Activated T-cell treated with anti-CD3 and anti-CD28 coated beads for 1 hour (primary cell): ENCODE measurements at places on chromosomes 13 and 19.

DNA sequence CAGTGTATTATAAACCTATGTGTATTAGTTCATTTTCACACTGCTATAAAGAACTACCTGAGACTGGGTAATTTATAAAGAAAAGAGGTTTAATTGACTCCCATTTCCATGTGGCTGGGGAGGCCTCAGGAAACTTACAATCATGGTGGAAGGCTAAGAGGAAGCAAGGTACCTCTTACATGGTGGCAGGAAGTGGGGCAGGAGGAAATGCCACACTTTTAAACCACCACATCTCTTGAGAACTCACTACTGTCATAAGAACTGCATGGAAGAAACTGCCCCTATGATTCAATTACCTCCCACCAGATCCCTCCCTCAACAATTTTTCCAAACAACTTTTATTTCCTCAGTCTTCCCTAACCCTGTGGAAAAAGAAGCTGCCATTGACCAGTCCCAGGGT is 14.5 kb upstream of the TPP2 start:
- DNase-seq, result no peak

DNA sequence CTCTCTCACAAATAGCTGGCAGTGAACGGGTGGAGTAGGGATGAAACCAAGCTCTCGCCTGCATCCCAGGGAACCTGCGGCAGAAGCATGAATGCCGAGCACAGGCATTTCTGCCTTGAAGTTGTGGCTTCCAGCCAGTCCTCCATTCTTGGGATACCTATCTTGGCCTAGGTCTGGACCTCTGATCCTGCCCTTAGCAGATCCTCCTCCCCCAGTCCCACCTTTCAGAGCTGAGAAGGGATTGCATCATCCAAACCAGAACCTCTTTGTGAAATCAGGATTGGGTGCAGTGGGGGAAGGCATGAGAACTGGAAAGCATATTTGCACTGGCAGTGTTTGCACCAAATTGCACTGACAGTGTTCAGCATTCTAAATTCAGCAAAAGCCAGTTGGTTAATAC is 5.8 kb downstream of the ZNF780A start:
- DNase-seq, result no peak

- DNase-seq, result no peak
Measured at GRCh38 chr13:112603641-112604225, 15.8 kb upstream of the TUBGCP3 start.

DNA sequence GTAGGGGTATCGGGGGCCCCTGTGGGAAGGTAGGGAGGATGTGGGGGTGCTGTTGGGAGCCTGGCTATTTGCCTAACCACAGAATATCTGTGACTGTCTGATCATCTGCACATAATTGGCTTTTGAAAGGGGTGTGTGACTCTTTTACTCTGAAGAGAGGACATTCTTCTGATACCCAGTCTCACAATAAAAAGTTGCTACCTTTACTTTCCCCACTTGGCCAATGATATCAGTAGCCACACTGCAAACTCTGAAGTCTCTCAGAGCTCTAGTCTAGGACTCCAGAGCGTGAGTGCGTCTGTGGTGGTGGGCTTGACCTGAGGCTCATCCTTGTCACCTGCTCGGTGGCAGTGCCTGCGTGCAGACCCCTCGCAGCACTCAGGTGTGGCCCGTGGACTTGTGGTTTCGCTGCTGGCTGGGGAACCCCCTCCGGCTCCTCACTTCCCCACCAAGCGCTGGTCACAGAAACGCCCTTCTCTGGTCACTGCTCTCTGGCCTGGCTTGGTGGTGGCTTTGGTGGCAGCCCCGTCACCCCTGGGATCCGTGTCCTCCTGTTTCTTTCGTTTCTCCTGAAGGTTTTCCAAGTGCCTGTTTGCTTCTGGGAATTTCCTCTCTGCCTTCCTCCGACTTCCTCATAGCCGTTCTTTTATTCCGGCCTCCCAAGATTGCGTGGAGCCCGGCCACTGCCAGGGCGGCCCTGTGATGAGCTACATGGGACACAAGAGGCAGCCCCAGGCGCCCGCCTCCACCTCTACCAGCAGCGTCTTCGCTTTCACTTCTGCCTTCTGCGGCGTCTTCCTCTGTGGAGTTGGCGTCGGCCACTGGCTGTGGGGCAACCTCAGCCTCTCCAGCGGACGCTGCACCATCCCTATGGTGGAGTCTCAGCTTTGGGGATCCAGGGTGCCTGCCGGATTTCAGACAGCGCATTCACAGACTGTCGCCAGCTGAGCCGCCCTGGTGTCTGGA is 78.0 kb downstream of the ATP11A start:
- DNase-seq, result no peak

DNA sequence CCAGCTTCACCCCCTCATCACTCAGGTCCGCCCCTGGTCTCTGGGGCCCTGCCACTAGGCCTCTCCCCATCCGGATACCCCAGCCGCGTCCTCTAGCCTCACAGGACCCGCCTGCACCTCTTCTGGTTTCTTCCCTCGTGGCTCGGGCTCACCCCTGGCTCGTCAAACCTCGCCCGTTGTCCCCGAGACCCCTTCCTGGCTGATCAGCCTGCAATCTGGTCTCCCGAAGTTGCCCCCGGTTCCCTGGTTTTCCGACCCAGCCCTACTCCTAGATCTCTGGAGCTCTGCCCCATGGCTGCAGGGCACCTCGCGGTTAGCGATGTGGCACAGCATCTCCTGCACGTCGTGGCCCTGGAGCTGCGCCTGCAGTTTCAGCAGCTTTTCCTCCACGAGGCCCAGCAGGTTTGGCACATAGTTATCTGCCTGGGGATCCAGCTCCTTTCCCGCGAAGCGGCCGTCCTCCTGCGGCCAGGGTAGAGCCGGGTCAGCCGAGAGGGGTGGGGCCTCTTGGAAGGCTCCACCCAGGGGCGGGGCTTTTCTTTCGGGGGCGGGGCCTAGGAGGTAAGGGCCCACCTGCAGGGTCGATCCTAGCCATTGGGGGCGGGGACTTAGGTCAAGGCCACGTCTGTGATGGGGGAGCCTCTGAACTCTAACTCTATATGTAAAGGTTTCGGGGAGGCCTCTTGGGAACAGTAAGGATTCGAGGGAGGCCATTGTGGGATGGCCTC is 2.4 kb upstream of the RGL3 start:
- no peak for DNase-seq

GRCh38 chr13:41916173-41916954 is 44.5 kb downstream of the VWA8 start:
- no peak for DNase-seq

DNA sequence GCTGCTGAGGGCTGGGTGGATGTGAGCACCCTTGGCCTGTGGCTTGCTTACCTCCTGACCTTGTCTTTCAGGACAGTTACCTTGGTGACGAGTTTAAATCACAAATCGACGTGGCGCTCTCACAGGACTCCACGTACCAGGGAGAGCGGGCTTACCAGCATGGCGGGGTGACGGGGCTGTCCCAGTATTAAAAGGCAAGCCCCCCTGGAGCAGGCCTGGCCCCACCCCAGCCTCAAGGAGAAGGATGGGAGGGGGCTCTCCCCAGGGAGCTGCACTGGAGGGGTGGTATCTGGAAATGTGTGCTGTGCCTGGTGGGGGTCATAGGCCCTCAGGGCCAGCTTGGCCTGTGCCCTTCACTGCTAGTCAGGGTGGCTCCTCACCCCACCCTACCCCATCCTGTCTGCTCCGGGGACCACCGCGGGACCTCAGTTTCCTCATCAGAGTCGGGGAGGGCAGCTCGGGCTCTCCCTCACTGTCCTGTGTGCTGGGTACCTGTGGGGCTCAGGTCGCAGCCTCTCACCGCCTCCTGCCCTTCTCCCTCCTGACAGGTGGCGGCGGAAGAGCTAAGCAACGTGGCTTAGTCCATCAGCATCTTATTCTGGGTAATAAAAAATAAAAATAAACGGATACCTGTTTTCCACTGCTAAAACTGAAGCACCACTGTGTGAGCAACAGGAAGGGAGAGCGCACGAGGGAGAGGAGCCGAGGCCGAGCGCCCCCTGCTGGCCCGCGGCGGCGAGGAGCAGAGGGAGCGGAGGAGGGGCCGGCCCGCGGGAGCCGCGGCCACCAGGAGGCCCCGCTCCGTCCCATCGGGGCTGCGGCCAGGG is 29.8 kb downstream of the CERS1 start:
- peak; percentile 51 for DNase-seq

- DNase-seq, result no peak
Measured at GRCh38 chr13:94028650-94029049, 450.8 kb downstream of the DCT start.

- DNase-seq, result no peak
Measured at GRCh38 chr13:33194820-33195692, 90.5 kb downstream of the STARD13 start.

DNA sequence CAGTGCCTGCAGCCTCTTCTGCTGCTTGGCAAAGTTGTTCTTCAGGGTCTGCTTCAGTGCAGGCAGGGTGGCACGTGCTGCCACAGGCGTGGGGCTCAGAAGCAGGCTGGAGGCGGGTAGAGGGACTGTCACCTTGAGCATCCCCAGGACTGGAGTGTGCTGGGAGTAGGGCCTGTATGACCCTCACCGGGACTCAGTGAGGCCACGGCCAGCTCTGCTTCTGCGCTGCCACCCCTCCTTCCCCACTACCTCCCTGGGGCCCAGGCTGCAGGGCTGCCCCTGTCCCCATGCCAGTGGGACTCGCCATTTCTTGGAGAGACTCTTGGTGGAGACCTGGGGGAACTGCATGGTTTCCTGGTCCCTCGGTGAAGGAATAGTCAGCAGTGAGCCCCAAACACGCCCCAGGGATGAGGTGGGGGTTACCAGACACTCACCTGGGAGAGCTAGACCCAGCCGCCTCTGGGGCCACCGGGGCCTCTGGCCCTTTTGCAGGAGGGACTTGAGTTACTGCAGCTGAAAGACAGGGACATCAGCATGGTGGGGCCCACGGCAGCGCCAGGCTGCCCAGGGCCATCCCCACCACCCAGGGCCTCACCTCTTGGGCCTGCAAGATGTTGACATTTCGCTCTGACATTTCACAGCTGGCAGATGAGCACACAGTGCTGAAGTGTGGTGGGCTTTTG is 29.9 kb downstream of the TUBA3C start:
- no peak for DNase-seq

- DNase-seq, result no peak
Measured at GRCh38 chr13:110615005-110615321, 382 bp upstream of the NAXD start.
